ENCODE measurements at places on chromosomes 1 and 21. TPM values are rescaled to one million over a fixed set of nuclear protein-coding genes. Genes with fewer than 3 reads are reported as not detected.

Gene OVAAL
- not detected for total RNA-seq

Gene PADI1
- total RNA-seq, result 0.33 TPM

Gene DDAH1
- total RNA-seq, result 23.9 TPM

Gene SEMA6C
- 2.9 TPM for total RNA-seq

DNA sequence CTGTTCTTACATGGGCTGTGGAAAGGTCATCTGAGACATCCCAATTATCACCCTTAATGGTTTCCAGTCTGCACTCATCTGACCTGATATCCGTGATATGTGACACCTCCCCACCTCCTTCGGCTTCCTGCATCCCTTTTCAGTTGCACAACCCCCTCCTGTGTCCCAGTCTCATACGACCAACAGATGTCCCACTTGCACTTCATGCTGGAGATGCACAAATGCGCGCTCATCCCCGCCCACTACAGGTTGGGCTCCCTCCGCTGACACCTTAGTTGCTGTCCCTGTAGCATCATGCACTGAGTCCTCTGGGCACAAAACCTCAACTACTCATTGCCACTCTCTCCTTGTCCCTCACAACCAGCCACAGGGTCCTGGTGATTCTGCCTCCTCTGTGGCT is 94.4 kb downstream of the MIS18A start:
- H3K36me3 ChIP-seq, result no peaks in the 10 kb centered on the region
- no peak for DNase-seq
- H3K27me3 ChIP-seq, result no peaks in the 10 kb centered on the region

DNA sequence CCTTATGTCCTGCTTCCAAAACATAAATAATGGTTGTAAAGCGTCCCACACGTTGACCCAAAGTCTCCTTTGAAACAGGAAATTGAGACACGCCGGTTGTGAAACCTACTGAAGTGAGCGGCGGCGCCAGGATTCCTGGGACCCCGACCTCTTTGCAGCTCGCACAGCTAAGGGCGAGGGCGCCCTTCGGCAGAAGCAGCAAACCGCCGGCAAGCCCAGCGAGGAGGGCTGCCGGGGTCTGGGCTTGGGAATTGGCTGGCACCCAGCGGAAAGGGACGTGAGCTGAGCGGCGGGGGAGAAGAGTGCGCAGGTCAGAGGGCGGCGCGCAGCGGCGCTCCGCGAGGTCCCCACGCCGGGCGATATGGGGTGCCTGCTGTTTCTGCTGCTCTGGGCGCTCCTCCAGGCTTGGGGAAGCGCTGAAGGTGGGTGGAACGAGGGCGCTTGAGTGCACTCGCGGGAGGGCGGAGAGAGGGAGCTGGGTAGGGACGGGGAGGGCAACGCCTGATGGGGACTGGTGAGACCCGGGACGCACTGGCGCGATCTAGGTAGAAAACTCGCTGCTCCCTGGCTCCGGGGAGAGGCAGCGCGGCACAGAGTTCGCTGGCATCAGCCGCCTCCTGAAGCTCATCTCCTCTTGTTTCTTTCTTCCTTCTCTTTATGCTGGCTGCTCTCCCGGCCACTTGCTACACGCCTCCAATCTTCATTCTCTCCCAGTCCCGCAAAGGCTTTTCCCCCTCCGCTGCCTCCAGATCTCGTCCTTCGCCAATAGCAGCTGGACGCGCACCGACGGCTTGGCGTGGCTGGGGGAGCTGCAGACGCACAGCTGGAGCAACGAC is at the start of gene CD1D:
TSS of gene CD1D (plus strand) at position 155 of the 836 bp plus-strand sequence. CDS start at position 362, 207 bp downstream.
- H3K4me1 ChIP-seq, result no peaks in the 10 kb centered on the region
- H3K36me3 ChIP-seq, result no peaks in the 10 kb centered on the region
- H3K27ac ChIP-seq, result no peak within 1 kb of the TSS
- no peaks in the 10 kb centered on the region for H3K27me3 ChIP-seq
- H3K4me3 ChIP-seq, result peak within 1 kb of the TSS; percentile 46
- no peak for DNase-seq

DNA sequence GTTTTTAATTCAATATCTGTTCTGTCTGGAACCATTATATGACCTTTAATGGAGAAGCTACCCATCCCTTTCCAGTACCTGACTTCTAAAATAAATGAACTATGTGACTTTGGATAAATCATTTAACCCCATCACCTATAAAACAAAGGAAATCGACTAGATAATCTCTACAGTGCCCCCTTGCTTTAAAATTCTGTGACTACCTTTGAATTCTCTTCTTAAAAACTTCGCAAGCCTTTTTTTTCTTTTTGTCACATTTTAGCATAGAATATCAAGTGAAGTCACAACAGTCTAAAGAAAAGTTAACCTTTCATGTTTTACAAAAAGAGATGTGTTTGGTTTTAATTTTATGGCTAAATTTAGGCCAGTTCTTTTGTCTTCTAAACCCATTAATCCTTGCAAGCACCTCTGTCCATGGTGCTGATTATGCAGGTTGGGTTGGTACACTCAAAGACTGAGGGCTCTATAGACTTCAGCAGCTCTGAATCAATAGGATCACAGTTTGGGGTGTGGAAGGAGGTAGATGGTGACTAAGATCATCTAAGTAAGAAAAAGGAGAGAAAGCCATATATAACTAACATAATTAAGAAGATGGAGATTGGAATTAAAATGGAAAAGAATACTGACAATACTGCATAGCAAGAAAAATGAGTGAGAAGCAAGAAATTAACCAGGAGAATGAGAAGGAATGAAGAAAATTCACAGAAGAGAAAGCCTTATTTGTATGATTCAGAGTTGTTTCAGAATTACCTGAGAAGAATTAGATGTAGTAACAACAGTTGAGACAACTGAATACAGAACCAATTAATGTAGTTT is 59.2 kb downstream of the TBX15 start:
- no peaks in the 10 kb centered on the region for H3K36me3 ChIP-seq
- DNase-seq, result no peak
- H3K27ac ChIP-seq, result no peak overlapping the region
- H3K4me3 ChIP-seq, result no peak overlapping the region
- H3K27me3 ChIP-seq, result no peaks in the 10 kb centered on the region

DNA sequence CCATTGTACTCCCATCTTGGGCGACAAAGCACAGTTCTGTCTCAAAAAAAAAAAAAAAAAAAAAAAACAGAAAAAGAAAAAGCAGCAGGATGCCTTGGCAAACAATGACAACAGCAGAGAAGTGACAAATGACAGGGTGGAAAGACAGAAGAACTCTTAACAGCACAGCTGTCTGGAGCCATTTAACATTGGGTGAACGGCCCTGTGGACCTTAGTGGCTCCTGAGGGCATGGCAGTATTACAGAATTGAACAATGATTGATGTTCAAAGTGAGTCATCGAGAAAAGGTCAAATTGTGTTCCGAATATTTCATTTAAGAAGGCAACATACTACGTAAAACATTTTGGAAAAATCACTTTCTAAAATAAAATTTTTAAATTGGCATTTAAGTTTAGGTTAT is 30.0 kb downstream of the DNASE2B start:
- no peak overlapping the region for H3K27ac ChIP-seq
- H3K36me3 ChIP-seq, result no peaks in the 10 kb centered on the region
- H3K4me1 ChIP-seq, result no peaks in the 10 kb centered on the region
- no peak for DNase-seq
- no peak overlapping the region for H3K4me3 ChIP-seq
- H3K27me3 ChIP-seq, result no peaks in the 10 kb centered on the region

GRCh38 chr1:218459878-218460711 is 115.0 kb downstream of the TGFB2 start:
- no peaks in the 10 kb centered on the region for H3K27me3 ChIP-seq
- H3K36me3 ChIP-seq, result no peaks in the 10 kb centered on the region
- H3K4me1 ChIP-seq, result no peaks in the 10 kb centered on the region

DNA sequence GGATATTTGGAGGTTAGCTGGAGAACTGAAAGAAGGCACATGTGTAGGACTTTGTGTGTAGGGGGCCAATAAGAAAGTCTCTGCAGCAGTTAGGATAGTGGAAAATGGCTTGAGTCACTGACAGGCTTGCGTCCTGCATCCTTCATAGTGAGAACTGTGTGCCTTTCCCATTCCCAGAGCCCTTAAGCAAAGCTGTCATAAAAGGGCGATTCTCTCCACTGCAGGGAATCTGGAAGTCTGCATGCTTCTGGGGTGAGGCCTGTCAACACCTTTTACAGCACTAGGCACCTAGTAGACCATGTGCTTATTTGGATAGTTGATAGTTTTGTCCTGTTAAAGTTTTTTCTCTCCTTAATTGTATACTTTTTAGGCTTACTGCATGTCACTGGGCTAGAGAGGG is 39.4 kb upstream of the MACF1 start:
- H3K27me3 ChIP-seq, result no peaks in the 10 kb centered on the region
- peak overlapping the region; percentile 2 for H3K27ac ChIP-seq
- no peaks in the 10 kb centered on the region for H3K36me3 ChIP-seq
- peaks cover 23% of the 10 kb centered on the region for H3K4me1 ChIP-seq
- no peak for DNase-seq
- no peak overlapping the region for H3K4me3 ChIP-seq

GRCh38 chr1:201990427-201990826 is 8.0 kb downstream of the RNPEP start:
- H3K4me1 ChIP-seq, result no peaks in the 10 kb centered on the region
- H3K27ac ChIP-seq, result no peak overlapping the region
- peaks cover 7% of the 10 kb centered on the region for H3K36me3 ChIP-seq
- H3K27me3 ChIP-seq, result no peaks in the 10 kb centered on the region
- DNase-seq, result no peak

GRCh38 chr1:198481661-198482060 is 58.8 kb downstream of the ATP6V1G3 start:
- no peaks in the 10 kb centered on the region for H3K27me3 ChIP-seq
- H3K36me3 ChIP-seq, result no peaks in the 10 kb centered on the region
- no peak overlapping the region for H3K4me3 ChIP-seq
- no peaks in the 10 kb centered on the region for H3K4me1 ChIP-seq
- no peak for DNase-seq

DNA sequence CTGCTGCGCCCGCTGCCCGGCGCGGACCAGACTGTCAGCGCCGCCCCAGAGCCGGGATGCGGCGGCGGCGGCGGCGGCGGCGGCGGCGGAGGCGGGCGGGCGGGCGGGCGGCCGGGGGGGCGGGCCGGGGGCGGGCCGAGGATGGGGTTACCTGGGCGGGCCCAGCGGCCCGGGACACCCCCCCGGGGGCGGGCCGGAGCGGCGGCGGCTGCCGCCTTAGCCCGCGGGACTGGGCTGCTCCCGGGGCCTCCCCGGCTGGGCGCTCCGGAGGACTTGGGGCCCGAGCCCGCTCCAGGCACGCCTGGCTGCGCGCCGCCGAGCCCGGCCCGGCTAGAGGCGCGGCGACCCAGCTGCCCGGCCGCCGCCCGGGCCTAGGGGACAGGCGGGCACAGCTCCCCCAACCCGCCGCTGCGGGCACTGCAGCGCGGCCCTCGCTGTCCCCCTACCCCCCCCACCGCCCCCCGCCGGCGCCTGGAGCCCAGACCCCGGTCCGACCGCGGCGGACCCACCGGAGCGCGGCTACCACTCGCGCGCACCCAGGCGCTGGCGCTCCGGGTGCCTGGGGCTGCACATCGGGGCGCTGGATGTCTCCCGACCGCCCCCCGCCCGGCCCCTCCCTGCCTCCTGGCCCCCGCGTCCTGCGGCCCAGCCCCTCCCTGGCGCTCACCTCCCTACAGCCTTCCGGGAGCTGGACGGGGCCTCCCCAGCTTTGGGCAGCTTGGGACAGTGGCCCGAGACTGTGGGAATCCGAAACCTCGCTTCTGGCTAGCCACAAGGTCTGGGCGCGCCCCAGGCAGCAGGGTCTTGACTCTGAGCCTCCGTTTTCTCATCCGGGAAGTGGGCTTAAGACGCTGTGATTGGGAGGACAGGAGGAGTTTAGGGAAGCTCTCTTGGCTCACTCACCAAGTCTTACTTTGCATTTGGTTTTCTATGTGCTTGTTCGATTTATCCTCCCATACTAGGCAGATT is at the start of gene WNT4:
TSS of gene WNT4 (minus strand) at position 33 of the 969 bp plus-strand sequence. CDS start 175 bp downstream, outside the sequence.
- peak within 1 kb of the TSS; percentile 36 for H3K27ac ChIP-seq
- H3K4me1 ChIP-seq, result peaks cover 14% of the 10 kb centered on the region
- DNase-seq, result no peak
- no peaks in the 10 kb centered on the region for H3K27me3 ChIP-seq
- no peaks in the 10 kb centered on the region for H3K36me3 ChIP-seq

GRCh38 chr1:114368560-114369255 is 142.3 kb downstream of the TRIM33 start:
- H3K27ac ChIP-seq, result no peak overlapping the region
- H3K27me3 ChIP-seq, result no peaks in the 10 kb centered on the region
- no peaks in the 10 kb centered on the region for H3K4me1 ChIP-seq
- no peak overlapping the region for H3K4me3 ChIP-seq
- H3K36me3 ChIP-seq, result no peaks in the 10 kb centered on the region

DNA sequence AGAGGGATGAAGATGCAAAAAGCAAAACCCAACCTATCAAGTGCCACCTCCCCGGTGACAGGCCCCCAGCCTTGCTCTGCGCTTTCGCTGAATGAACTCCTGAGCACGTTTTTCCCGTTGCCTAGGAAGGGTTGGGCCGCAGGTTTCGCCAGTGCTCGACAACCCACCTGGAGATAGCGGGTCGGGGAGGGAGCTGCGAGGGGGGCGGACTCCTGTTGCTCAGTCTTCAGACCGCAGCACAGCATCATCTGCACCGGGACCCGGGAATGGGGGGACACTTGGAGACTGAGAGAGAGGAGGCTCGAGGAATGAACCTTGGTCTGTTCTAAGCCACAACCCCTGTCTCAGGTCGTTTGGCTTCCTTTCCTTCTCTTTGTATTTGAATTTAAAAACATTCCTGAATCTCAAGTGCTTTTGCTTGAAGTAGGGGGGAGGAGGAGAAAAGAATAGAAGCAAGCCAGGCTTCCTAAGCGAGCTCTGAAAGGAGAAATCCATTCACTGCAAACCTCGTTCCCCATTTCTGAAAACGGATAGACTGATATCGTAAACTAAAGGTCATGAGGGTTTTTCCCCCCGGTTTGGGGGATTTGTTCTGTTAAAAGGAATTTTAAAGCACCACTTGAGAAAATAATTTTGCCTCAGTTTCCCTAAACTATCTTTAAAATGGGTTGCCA is 1.2 kb downstream of the AK5 start:
- no peak for DNase-seq
- no peaks in the 10 kb centered on the region for H3K4me1 ChIP-seq
- H3K27me3 ChIP-seq, result no peaks in the 10 kb centered on the region
- no peaks in the 10 kb centered on the region for H3K36me3 ChIP-seq
- H3K27ac ChIP-seq, result peak overlapping the region; percentile 22

DNA sequence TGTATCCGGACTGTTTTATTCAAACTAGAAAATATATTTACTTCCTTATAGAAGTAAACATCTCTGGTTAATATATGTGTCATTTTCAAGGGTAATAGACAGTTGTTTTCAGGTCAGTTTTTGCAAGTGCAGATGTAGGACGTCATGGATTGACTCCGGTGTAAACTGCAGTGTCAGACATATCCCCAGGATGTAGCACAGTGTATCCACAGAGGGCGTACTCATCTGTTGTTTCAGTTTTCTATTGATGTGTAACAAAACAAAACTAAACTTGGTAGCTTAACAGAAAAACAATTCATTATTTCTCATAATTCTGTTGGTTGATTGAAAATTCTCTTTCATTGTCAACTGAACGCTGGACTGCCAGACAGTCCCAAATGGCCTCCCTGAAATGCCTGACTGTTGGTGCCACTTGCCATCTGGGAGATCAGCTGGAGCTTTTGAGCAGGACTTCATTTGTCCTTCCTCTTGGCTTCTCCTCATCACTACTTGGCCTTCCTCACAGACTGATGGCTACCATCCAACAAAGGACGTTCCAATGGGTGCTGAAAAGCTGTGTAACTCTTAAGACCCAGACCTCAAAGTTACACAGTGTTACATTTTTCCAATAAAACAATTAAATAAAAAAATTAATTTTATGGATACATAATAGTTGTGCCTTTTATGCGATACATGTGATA is 181.6 kb downstream of the NCAM2 start:
- H3K4me3 ChIP-seq, result no peak overlapping the region
- H3K27me3 ChIP-seq, result no peaks in the 10 kb centered on the region
- no peak for DNase-seq
- no peaks in the 10 kb centered on the region for H3K36me3 ChIP-seq
- H3K27ac ChIP-seq, result no peak overlapping the region

- no peaks in the 10 kb centered on the region for H3K27me3 ChIP-seq
- no peak overlapping the region for H3K27ac ChIP-seq
- H3K4me3 ChIP-seq, result no peak overlapping the region
- H3K36me3 ChIP-seq, result no peaks in the 10 kb centered on the region
- DNase-seq, result no peak
These were observed 37.2 kb downstream of the WNT4 start for GRCh38 chr1:22105611-22106207.
